ENCODE measurements at places on chromosomes 4 and X.
A peak's percentile ranks its signal among the peaks of the same experiment; 100 is the strongest.

- no peak for DNase-seq
Measured at GRCh38 chr4:62528874-62529273, 1328.7 kb downstream of the ADGRL3 start.

GRCh38 chrX:384861-385260, 1.8 kb downstream of the PPP2R3B start:
- DNase-seq, result no peak

- DNase-seq, result no peak
Measured at GRCh38 chrX:7215842-7216241, 67.9 kb upstream of the PUDP start.

GRCh38 chr4:15692602-15693001, 10.3 kb upstream of the BST1 start:
- DNase-seq, result no peak

DNA sequence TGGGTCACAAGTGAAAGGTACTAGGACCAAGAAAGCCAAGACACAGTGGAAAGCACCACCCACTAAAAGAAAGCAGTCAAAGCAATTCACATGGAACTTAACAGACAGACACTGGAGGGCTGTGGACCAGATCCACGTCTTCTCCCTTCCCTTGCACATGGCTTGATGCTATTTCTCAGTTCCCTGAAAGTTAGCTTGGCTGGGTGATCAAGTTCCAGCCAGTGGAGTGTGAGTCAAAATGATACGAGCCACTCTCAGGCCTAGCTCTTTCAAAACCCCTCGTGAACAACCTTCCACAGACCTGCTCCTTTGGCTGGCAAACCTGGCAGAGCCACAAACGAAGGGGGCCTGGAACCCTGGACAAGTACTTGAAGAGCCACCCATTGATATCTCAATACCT, 52.0 kb downstream of the RELL1 start:
- no peak for DNase-seq

- DNase-seq, result peak; percentile 69
Measured at GRCh38 chrX:20515841-20516461, 249.2 kb upstream of the RPS6KA3 start.

- DNase-seq, result no peak
Measured at GRCh38 chr4:76704133-76704881, 193.6 kb downstream of the SOWAHB start.

- DNase-seq, result no peak
Measured at GRCh38 chr4:30939069-30939468, 218.9 kb downstream of the PCDH7 start.

DNA sequence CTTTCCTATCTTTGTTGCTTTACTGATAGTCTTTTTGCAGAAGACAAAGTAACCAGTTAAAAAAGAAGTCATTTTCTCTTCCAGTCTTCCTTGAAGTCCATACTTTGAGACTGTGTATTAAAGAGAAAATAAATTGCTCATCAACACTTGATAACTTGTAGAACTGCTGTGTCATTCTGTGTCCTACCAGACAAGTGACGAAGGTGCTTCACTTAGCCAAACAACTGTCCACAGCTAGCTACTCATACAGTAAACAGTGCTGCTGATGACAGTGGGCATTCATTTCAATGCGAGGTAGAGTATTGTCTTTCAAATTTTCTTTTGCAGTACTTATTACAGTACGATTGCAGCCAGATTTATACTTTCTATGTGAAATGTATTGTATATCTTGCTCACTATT, 11.5 kb downstream of the COL25A1 start:
- no peak for DNase-seq

DNA sequence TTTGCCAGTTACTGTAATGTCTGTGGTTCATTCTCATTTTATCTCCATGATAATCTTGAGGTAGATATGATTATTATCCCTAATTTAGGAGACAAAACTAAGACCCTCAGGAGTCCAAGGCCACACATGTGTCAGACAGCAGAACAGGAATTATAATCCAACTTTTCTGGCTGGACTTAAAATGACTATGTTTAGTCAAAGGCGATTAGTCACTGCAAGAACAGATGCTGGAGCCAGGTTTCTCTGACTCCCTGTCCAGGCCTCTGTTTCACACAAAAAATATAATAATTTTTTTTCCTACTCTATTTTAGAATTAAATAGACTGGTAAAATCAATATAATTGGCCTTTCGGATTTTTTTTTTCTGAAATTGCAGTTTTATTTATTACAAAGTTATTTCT, 56.7 kb upstream of the TMEM131L start:
- no peak for DNase-seq

DNA sequence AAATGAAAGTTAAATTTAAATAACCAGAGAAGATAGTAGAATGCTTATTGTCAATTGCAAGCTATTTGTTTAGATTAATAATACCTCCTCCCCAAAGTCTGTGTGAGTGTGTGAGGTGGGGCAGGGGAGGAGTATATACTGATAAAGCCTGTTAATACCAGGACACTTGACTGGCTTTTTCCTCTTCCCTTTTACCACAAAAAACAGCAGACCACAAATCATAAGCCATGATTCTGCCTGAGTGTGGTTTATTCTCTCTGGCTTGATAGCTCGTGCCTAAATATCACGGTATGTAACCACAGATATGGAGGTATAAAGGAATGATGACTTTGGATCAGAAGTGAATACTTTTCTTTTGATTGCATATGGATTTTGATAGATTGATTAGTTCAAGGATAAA, 21.9 kb upstream of the SCRG1 start:
- DNase-seq, result no peak
